ENCODE measurements at places on chromosomes 12 and 14.

GRCh38 chr12:85809500-85809899 is 26.7 kb downstream of the RASSF9 start:
- DNase-seq, result no peak

- DNase-seq, result no peak
These were observed 3.5 kb upstream of the ACACB start for GRCh38 chr12:109112720-109113465.

DNA sequence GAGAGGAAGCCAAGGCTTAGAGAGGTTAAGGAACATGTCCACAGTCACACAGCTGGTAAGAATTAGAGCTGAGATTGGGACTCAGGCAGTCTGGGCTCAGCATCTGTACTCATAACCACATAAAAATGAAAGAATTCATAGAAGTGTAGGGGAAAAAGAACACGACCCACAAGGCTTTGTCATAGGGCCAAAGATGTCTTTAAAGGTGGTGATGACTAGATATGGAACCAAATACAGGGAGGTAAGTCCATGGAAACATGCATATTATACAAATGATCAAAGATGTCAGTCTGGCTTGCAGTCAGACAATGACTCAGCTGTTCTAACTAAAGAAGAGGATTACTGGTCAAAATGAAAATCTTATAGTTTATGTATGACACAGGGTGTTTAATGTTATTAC is 7.2 kb upstream of the SSPN start:
- DNase-seq, result no peak

DNA sequence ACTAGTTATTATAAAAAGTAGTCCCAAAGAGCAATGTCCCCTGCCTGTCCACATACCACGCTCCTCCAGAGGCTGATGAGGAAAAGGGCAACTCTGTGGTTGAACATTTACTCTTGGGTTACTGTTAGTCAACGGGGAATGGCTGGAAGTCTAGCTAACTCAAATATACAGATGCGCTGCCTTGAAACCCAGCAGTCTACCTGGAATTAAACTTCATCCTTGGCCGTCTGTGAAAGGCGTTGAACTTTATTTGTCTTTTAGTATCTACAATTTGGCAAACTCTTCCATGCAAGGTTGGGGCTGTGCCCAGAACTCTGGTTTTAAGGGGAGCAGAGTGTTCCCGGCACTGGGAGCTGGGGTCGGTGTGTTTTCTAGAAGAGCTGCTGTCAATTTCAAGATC is 3.9 kb upstream of the MEG3 start:
- DNase-seq, result no peak

DNA sequence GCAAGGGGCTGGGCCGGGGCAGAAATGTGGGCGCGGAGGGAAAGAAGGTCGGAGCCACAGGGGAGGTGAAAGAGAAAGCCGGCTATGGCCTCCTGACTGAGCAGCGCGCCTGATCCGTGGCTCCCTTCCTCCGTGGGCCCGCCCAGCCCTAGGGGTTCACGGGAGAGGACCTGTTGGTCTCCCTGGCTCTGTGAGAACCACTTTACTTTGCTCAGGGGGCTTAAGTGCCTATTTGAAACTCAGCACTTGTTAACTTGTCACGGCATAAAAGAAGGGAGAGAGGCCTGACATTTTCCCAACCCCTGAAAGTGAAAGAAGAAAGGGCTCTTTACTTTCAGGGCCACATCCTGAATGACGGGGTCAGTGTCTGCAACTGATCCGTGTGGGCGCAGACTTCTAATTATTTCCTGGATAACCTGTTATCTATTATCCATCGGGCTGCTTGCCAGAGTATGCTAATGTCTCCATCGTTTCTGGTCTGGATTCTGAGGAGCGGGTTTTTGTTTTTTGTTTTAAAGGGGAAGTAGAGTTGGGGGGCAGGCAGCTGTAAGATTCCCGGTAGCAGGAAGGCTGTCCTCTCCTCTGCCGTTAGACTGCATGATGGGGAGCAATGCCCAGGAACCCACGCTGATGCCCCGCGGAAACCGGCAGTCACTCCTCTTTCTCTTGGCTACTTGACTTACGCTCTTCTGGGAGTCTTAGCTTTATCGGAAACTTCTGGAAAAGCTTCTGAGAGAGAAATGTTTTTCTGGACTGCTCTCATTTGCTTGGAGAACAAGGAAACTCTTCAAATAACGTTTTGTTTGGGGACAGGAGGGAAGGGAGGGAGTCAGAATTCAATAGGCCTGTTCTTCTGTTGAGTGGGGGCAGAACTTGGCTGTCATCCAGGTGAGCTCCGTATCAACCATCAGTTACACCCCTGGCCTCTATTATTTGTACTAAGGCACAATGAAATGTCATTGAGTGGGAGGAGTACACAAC is 127.7 kb upstream of the MAX start:
- peak; percentile 76 for DNase-seq

GRCh38 chr12:62983594-62983993 is 48.6 kb upstream of the PPM1H start:
- DNase-seq, result no peak

DNA sequence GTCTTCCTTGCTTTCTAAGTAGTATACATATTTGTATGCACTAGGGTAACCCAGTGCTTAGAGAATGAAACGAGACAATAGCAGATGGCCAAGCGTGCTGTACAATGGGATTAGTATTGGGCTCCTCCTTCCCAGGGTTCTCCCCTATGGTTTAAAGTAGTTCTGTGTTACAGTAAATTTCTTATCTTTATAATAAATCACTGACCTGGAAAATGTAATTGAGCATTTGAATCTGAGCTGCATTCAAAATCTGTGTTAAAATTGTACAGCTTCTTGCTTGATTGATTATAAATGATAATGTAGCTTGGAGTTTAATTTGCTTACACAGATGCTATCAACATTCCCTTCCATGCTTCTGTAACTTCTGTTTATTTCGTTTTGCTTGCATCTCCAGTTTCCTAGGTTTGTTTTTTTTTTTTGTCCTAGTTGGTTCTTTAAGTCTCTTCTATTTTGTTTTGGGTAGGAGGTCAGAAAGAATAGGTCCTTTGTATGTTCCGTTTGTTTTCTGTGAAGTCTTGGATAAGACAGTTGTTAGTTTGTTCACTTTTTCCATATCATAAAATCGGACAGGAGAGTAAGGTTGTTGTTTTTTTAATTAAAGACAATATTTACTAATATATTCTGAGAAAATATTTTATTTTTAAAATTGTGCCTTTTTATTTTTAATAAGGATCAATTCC is 171.2 kb downstream of the ERC1 start:
- DNase-seq, result no peak

DNA sequence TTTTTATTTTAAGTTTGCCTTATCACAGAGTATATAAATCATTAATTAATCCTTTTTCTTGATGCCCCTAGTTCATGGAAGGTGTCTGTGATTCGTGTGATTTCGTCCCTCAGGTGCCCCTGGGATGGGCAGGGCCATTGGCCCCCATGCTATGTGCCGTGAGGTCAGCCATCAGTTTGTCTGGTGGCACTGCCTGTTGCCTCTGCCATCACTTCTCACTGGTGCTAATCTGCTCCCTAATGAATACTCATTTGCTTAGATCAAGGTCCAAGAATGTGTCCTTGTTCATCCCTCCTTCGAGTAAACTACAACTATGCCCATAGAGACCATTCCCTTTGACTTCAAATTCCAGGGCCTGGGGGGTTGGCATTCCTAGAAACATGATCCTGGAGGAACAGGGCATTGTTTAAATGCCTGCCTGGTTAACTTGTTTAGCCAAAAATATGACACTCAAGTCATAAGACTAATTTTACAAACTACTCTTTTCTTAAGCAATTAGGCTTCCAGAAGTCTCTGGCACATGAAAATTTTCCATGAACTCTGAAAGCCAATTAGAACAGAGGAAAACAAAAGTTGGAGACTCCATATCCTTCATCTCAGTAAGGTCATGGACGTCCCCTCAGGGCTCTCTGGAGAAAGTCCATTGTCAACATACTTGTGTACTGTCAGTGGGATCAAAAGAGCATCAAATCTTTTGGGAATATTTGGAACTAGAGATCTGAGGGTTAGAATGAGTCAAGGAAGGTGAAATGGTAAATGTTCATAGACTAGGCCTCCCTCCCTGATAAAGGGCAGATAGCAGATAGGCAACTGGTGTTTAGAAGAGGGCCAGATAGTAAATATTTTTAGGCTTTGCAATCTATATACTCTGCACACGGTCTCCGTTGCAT is 90.9 kb upstream of the PLXNC1 start:
- no peak for DNase-seq

- DNase-seq, result no peak
These were observed 160.6 kb downstream of the ZFP36L1 start for GRCh38 chr14:68632054-68632895.

- no peak for DNase-seq
These were observed 96.3 kb upstream of the CCND2 start for GRCh38 chr12:4177262-4177661.

DNA sequence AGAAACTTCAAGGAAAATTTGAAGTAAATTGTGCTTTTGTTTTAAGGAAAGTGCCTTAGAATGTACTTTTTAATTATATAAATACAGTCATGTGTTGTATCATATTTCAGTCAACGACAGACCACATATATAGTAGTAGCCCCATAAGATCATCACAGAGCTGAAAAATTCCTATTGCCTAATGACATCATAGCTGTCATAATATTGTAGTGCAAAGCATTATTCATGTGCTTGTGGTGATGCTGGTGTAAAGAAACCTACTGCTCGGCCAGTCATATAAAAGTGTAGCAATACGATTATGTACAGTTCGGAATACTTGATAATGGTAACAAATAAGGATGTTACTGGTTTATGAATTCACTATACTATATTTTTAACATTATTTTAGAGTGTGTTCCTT is 198.9 kb upstream of the SLC16A7 start:
- no peak for DNase-seq

Data from NCI-H1436 treated with DMSO at 0.1 percent for 48 hours (cell line).